Activated T-helper 1 cell treated with anti-CD3 and anti-CD28 coated beads, Interleukin-12 subunit alpha, Interleukin-12 subunit beta, Interleukin-2, Interleukin-4 antibody, amounts not matched to agents 30 ng/mL and 10 ng/mL and 1 ng/mL, durations not matched to agents 14 hours and 24 hours and 36 hours (primary cell): ENCODE measurements at places on chromosomes 11 and 22. TPM values are rescaled to one million over a fixed set of nuclear protein-coding genes. Genes with fewer than 3 reads are reported as not detected.

DNA sequence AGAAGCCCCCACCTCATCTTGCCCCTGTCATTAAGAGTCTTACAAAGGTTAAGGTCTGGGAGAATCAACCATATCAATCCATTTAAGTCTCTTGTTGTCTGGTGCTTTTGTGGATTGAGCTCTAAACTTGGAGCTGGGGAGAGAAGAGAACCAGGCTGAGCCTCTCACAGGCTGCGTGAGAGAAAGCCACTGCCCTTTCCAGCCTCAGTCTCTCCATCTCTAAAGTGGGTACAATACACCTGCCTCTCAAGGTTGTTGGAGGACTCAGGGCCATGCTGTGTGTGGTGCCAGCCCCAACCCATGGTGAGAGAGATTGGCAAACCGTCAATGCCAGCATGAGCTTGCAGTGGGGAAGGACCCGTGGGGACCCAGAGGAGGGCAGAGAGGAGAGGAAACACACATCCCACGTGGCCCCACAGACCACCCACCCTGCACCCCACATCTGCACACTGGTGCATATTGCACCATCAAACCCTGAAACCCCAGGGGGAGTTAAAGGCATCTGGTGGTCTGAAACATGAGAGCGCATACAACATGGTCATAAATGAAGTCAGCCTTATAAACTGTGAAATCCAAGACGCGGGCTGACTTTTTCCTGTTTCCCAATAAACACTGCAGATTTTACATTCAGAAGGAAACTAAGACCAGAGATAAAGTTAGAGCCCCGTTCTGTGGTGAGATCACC is 27.5 kb upstream of the FBLN1 start:
- no peaks in the 10 kb centered on the region for H3K4me1 ChIP-seq
- no peaks in the 10 kb centered on the region for H3K36me3 ChIP-seq
- DNase-seq = no peak
- H3K27ac ChIP-seq = no peak overlapping the region

GRCh38 chr11:44191322-44192016 is 96.0 kb downstream of the EXT2 start:
- H3K4me1 ChIP-seq = peaks cover 14% of the 10 kb centered on the region
- H3K36me3 ChIP-seq = peaks cover 22% of the 10 kb centered on the region
- DNase-seq = no peak
- H3K27ac ChIP-seq = no peak overlapping the region

OR9I1 gene
- total RNA-seq = not detected in 2 replicates

DNA sequence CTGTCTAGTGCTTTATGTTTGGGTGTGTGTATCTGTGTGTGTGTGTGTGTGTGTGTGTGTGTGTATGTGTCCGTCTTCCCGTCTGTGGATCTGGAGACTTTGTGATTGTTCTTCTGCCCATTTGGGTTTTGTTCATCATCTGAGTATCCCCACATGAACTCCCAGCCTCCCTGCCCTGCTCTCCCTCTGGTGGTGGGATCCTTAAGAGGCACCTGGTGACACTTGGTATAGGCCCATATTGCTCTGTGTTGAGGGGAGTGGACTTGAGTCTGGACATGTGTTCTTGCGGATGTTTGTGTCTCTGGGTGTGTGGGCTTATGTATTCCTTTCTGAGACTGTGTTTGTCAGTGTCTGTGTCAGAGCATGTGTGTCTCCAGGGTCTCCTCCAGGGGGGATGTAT is 15.3 kb downstream of the RCOR2 start:
- H3K36me3 ChIP-seq = peaks cover 47% of the 10 kb centered on the region
- peaks cover 3% of the 10 kb centered on the region for H3K4me1 ChIP-seq
- no peak overlapping the region for H3K27ac ChIP-seq
- DNase-seq = no peak
- H3K27me3 ChIP-seq = no peaks in the 10 kb centered on the region

GRCh38 chr11:45933131-45933831 is 10.8 kb downstream of the LARGE2 start:
- peaks cover 21% of the 10 kb centered on the region for H3K4me1 ChIP-seq
- no peak overlapping the region for H3K27ac ChIP-seq
- peaks cover 10% of the 10 kb centered on the region for H3K36me3 ChIP-seq
- no peak overlapping the region for H3K4me3 ChIP-seq

DNA sequence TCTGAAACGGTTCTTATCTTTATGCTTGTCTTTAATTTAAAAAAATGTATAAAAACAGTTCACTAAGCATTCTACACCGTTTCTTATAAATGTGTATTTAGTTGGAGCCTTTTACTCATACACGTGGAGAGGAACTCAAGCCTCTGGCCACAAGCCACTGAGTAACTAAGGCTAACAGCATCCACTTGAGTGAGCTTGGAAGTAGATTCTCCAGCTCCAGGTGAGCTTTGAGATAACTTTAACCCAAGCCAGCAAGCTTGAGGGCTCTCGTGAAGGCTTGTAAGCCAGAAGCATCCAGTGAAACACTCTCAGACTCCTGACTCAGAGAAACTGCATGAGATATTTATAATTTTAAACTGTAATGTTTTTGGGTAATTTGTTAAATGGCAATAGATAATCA is 82.6 kb downstream of the ARHGAP20 start:
- no peak overlapping the region for H3K27ac ChIP-seq
- H3K36me3 ChIP-seq = no peaks in the 10 kb centered on the region
- no peak for DNase-seq

DNA sequence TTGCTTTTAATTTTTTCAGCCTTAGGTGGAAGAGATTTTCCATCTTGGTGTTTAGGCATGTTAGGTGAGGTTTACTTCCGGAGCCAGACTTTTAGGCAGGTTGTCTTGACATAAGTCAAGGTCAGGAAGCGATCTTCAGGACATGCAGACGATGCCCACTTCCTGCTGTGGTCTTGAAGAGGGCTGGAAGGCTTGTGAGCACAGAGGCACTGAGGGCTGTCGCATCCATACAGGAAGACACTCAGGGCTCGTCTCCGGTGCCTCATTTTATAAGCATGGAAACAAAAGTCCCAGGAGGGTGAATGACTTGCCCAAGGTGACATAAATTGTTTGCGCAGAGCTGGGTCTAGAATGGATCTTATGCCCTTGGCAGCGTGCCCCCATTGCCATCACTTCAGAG is 30.8 kb downstream of the MARK2 start:
- peaks cover 77% of the 10 kb centered on the region for H3K4me1 ChIP-seq
- peaks cover 17% of the 10 kb centered on the region for H3K36me3 ChIP-seq
- H3K27me3 ChIP-seq = no peaks in the 10 kb centered on the region
- H3K27ac ChIP-seq = peak overlapping the region; percentile 53

DNA sequence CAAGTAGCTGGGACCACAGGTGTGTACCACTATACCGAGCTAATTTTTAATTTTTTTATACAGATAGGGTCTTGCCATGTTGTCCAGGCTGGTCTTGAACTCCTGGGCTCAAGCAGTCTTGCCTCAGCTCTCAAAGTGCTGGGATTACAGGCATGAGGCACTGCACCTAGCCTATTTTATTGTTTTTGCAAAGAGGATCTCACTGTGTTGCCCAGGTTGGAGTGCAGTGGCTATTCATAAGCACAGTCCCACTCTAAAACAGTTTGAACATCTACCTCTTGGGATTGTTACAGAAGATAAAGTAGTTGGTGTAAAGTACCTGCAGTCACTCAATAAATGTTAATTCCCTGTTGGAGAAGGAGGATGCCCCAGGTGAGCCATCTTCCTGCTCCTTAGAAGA is 29.1 kb downstream of the XRCC6 start:
- peaks cover 43% of the 10 kb centered on the region for H3K36me3 ChIP-seq
- no peak overlapping the region for H3K4me3 ChIP-seq
- H3K27ac ChIP-seq = no peak overlapping the region
- DNase-seq = no peak

- no peak overlapping the region for H3K27ac ChIP-seq
- no peaks in the 10 kb centered on the region for H3K4me1 ChIP-seq
- no peaks in the 10 kb centered on the region for H3K27me3 ChIP-seq
- H3K36me3 ChIP-seq = no peaks in the 10 kb centered on the region
- no peak for DNase-seq
Measured at GRCh38 chr11:12523180-12523924, 146.0 kb downstream of the PARVA start.

C11orf21 gene
- total RNA-seq = 2.3 and 2.5 TPM in 2 replicates
